ENCODE measurements at places on chromosomes 16 and 17.

DNA sequence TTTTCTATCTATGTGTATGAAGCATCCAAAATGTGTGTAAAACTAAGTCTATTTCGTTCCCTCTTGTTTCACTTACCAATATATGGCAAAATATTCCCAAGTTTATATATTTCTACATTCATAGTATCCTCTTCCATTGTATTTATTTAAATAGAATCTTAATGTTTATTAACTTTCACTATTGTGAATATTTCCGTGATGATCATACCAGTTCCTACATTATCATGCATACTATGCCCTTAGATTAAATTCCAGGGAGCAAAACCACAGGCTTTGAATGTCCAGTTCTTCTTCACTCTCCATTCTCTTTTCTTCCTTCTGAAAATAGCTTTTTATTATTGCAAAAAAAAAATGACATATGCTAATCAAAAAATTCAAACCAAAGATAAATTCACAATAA lies 4.0 kb downstream of the MAP2K6 start:
- no peak for DNase-seq

DNA sequence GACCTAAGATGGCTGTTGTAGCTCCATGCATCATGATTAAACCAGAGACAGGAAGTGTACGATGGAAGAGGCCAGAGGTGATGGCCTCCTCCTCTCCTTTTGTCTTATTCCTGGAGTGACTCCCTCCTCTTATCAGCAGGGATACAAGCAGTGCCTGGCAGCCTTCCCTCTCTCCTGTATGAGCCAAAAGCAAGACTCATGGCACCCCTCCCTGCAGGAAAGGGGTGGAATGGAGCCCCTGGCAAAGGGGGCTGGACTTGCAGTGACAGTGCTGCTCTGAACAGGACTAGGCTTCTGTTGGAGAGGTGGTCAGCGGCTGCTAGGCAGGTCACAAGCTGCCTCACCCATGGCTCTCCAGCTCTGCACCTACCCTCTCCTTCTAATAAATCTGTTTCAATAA lies 8.4 kb downstream of the TXNL4B start:
- DNase-seq = no peak

DNA sequence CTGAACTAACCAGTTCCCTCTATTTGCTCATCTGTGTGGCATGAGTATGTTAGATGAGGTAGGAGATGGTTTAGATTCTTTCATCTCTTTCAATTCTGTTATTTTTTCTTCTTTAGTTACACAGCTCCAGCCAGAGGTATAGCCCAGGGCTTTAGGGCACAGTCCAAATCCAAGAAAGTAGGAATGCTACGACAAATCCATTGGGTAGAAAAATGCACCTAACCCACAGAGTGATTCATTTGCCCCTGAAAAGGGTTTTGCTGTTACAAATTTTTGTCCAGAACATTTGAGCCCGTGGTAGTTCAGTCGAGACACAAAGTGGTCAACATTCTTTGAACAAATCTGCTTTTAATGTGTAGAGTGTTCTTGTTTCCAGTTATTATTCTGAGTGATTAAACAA lies 250.7 kb downstream of the HS3ST3A1 start:
- no peak for DNase-seq

DNA sequence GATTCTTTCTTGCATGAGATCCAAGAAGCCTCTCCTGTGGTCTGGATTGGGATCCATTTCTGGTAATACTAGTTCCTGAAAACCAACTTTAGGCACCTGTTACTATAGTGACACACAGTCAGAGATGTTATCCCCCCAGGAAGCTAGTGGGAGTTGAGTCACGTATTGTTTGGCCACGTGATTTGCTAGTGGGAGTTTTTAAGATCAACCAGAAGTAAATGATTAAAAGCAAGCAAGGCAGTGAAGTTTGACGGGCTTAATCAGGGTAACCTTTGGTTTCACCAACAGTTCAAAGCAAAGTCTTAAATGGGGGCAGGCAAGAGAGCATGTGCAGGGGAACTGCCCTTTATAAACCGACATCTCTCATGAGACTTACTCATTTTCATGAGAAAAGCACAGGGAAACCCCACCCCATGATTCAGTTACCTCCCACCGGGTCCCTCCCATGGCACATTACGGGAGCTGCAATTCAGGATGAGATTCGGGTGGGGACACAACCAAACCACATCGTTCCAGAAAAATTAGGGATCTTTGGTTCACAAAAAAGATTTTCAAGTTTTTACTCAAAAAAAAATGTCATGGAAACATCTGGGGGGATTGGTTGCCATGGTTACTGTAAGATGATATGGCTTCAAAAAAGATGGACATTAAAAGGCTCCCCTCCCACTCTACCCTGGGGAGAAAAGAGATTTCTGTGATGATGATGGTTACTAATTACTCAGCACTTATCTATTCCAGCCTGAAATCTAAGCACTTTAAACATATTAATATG lies 483.1 kb upstream of the ERCC4 start:
- no peak for DNase-seq
